Muscle of leg (tissue), 16 donors: ENCODE measurements at places on chromosomes 3 and 15.

- DNase-seq, result no peak
Observed at GRCh38 chr15:36961956-36962355, 138.4 kb downstream of the MEIS2 start.

- DNase-seq, result no peak
Observed at GRCh38 chr15:65836665-65837064, 32.6 kb upstream of the RAB11A start.

DNA sequence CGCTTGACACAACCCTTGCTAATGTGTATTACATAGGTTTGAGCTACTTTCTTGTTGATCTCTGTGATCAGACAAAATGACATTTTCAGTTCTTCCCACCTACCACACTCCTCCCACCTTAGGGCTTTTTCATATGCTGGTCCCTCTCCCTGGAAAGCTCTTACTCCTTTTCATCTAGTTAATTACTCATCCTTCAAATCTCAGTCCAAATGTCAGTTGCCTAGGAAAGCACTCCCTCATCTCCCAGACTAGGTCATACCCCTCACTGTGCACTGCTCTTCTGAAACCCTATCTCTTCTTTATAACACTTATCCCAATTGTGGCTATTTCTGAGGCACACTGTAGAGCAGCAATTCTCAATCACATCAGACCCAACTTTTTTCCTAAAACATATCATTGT, 7.3 kb downstream of the ZNF106 start:
- DNase-seq, result no peak

GRCh38 chr3:53473422-53473821, 21.0 kb upstream of the CACNA1D start:
- no peak for DNase-seq

DNA sequence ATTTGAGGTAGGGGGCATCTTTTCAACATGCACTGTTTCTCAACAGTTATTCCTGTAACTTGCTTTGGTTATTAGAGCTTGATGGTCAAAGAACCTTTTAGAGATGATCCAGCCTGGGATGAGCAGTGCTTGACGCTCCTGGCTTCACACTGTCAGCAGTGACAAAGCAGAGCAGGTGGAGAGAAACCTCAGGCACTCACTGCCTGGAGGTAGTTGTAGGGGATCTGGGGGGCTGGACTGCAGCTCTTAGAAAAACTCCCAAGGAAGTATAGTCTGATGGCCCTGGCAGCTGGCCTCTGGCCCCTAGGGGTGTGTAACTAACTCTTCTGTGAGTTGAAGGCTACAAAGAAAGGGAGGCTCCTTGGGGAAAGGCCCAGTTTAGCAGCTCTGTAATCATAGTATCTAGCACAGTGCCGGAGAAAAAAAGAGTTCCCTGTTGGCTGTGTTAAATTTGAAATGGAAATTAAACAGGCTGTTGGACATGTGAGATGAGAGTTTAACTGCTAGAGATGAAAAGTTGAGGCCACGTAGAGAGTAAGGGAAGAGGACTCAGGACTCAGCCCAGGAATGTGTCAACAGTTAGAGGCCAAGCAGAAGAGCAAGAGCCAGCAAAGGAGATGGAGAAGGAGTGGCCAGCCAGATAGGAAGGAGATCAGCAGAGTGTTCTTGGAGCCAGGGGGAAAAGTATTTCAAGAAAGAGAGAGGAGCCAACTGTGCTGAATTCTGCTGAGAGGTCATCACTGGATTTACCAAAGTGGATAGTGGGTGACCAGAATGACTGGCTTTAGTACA, 14.2 kb downstream of the OXNAD1 start:
- DNase-seq, result peak; percentile 57

GRCh38 chr3:150414959-150415358, 6.9 kb downstream of the TSC22D2 start:
- peak; percentile 69 for DNase-seq

- peak; percentile 22 for DNase-seq
Observed at GRCh38 chr3:65964838-65965237, 73.9 kb downstream of the MAGI1 start.

DNA sequence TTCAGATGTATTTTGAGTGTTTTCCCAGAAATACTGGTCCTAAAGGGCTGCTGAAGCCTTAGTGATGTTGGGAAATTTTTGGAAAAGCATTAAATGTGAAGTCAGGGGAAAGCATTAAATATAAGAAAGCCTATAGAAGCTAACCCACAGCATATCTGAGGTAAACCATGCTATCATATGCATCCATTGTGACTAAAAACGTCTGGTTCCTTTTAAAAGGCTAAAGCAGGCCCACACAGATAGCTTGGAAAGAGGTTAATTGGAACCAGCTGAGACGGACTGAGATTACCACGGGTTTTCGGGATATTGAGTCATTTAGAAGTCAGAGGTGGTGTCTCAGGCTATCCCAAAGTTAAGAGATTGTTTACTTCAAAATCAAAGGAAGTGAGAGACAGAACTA, 78.2 kb downstream of the CYP19A1 start:
- DNase-seq, result no peak
